ENCODE measurements at places on chromosomes 5 and 9.

GRCh38 chr5:154862766-154863165, 4.3 kb downstream of the CNOT8 start:
- H3K27me3 ChIP-seq, result peaks cover 8% of the 10 kb centered on the region
- no peak overlapping the region for H3K4me3 ChIP-seq
- H3K36me3 ChIP-seq, result peaks cover 12% of the 10 kb centered on the region
- H3K4me1 ChIP-seq, result peaks cover 23% of the 10 kb centered on the region

GRCh38 chr9:4065054-4065453, 234.8 kb downstream of the GLIS3 start:
- H3K27ac ChIP-seq, result no peak overlapping the region
- peaks cover 4% of the 10 kb centered on the region for H3K36me3 ChIP-seq
- H3K27me3 ChIP-seq, result no peaks in the 10 kb centered on the region
- DNase-seq, result no peak
- no peak overlapping the region for H3K4me3 ChIP-seq
- H3K4me1 ChIP-seq, result peaks cover 4% of the 10 kb centered on the region

DNA sequence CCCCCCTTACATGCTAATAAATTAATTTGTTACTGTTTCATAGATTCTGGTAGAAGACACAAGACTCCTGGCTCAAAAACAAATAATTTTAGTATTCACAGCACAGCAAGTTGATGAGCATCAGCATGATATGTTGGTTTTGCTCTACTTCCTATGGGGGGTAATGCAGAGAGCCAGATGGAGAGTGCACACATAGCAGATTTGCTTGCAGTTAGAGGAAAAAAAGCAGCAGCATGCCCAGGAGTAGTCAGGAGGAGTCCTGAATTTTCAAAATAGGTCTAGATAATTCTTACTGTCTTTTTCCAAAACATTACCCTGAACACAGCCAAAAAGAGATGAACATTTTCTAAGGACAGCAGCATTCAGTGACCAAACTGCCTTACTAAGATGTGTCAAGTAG, 261.3 kb downstream of the COX7C start:
- H3K27ac ChIP-seq, result no peak overlapping the region
- no peak overlapping the region for H3K4me3 ChIP-seq
- peaks cover 6% of the 10 kb centered on the region for H3K4me1 ChIP-seq
- DNase-seq, result no peak

DNA sequence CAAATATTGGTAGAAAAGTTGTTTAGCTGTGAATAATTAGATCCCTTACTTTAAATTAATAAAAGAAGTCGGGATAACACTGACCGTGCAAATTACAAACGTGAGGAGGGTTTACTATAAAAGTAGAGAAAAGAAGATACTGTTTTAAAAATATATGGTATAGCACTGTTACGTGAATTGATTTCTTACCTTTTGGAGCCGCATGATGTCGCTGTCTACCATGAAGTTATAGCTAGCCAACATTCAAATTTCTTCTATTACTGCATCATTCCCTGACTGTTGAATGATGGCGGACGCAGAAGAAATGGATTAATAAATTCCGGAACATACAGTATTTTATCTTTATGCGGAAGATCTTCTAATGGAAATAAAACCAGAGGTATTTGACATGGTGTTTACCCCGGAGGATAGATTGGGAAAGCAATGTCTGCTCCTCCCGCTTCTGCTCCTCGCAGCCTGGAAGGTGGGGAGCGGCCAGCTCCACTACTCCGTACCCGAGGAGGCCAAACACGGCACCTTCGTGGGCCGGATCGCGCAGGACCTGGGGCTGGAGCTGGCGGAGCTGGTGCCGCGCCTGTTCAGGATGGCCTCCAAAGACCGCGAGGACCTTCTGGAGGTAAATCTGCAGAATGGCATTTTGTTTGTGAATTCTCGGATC, at the start of gene PCDHA6:
TSS of gene PCDHA6 (plus strand) at position 257 of the 658 bp plus-strand sequence. CDS start at position 389, 132 bp downstream.
- H3K27ac ChIP-seq, result peak within 1 kb of the TSS; percentile 0
- DNase-seq, result no peak
- H3K4me3 ChIP-seq, result peak within 1 kb of the TSS; percentile 4
- no peaks in the 10 kb centered on the region for H3K27me3 ChIP-seq

DNA sequence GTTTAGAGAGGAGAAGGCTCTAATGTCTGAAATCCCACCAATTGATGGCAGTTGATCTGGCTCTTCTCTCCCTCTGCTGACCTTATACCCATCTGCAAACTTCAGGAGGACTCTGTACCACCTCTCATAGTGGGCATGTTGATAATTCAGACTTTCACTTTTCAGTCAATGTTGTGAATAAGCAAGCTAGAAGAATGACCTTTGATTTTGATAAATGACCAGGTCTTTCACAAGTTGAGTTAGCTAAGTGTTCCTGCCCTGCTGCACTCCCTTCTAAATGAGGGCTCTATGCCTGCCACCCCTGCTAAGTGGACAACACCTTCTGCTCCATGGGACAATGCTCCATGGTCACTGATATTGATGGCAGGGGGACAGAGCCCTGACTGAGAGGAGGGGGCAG, 74.7 kb downstream of the SPRY4 start:
- H3K36me3 ChIP-seq, result peaks cover 4% of the 10 kb centered on the region
- no peak overlapping the region for H3K27ac ChIP-seq
- no peaks in the 10 kb centered on the region for H3K27me3 ChIP-seq
- DNase-seq, result no peak
- H3K4me3 ChIP-seq, result no peak overlapping the region

DNA sequence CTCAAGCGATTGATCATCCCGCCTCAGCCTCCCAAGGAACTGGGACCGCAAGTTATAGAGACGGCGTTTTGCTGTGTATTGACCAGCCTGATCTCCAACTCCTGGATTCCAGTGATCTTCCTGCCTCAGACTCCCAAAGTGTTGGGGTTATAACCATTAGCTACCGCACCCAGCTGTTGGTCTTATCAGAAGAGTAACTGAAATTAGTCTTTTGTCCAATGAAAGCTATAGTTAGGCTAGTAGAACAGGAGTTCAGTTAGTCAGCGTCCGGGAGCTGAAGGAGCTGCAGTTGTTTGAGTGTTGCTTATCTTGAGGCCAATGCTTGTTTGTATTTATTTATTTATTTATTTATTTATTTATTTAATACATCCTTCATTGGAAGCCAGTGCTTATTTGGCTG, 3.2 kb upstream of the MIGA2 start:
- peaks cover 20% of the 10 kb centered on the region for H3K4me1 ChIP-seq
- H3K4me3 ChIP-seq, result no peak overlapping the region
- peaks cover 4% of the 10 kb centered on the region for H3K36me3 ChIP-seq
- DNase-seq, result no peak

GRCh38 chr5:7629561-7629960, 221.4 kb downstream of the CFAP90 start:
- H3K36me3 ChIP-seq, result no peaks in the 10 kb centered on the region
- H3K27ac ChIP-seq, result no peak overlapping the region
- no peak for DNase-seq
- no peaks in the 10 kb centered on the region for H3K27me3 ChIP-seq
- no peaks in the 10 kb centered on the region for H3K4me1 ChIP-seq

GRCh38 chr9:77598524-77598923, 49.6 kb downstream of the GNA14 start:
- no peak overlapping the region for H3K4me3 ChIP-seq
- H3K27ac ChIP-seq, result no peak overlapping the region
- peaks cover 46% of the 10 kb centered on the region for H3K4me1 ChIP-seq

- peaks cover 2% of the 10 kb centered on the region for H3K4me1 ChIP-seq
- H3K4me3 ChIP-seq, result no peak overlapping the region
- no peaks in the 10 kb centered on the region for H3K27me3 ChIP-seq
- peak; percentile 45 for DNase-seq
- H3K36me3 ChIP-seq, result no peaks in the 10 kb centered on the region
- H3K27ac ChIP-seq, result no peak overlapping the region
Measured at GRCh38 chr5:39714036-39714698, 289.4 kb upstream of the DAB2 start.

DNA sequence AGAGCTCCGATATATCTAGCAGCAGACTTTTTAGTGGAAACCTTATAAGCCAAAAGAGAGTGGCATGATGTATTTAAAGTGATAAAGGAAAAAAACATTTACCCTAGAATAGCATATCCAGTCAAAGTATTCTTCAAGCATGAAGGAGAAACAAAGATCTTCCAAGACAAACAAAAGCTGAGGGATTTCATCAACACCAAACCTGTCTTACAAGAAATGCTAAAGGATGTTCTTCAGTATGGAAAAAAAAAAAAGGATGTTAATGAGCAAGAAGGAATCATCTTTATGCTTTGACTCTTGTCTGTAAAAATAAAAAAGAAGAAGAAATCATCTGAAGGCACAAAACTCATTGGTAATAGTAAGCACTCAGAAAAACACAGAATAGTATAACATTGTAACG, 338.2 kb downstream of the TLE1 start:
- no peaks in the 10 kb centered on the region for H3K36me3 ChIP-seq
- no peak overlapping the region for H3K4me3 ChIP-seq

DNA sequence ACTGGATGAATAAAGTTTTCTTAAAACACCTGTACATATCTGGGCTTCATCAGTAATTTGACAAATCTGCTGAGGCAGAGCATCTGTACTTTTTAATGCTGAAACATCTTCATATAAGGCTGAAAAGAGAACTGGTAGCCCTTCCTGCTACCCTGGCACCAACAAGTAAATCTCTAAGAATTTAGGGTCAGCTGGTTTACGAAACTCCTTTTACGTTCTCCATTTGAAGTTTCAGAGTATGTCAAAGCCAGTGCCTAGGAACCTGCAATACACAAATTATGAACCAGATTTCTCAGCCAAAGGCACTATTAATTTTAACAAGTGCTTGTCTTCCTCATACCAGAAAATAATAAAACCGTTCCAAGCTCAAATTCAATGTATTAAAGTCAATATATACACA, 3.8 kb downstream of the ZFAND5 start:
- peaks cover 17% of the 10 kb centered on the region for H3K27me3 ChIP-seq
- H3K36me3 ChIP-seq, result peaks cover 25% of the 10 kb centered on the region
- no peak for DNase-seq
- no peak overlapping the region for H3K27ac ChIP-seq
- no peak overlapping the region for H3K4me3 ChIP-seq

- no peak overlapping the region for H3K4me3 ChIP-seq
- peaks cover 3% of the 10 kb centered on the region for H3K27me3 ChIP-seq
- no peaks in the 10 kb centered on the region for H3K36me3 ChIP-seq
- no peak overlapping the region for H3K27ac ChIP-seq
- H3K4me1 ChIP-seq, result no peaks in the 10 kb centered on the region
- DNase-seq, result no peak
Measured at GRCh38 chr5:9888501-9888901, 258.4 kb upstream of the TAS2R1 start.

DNA sequence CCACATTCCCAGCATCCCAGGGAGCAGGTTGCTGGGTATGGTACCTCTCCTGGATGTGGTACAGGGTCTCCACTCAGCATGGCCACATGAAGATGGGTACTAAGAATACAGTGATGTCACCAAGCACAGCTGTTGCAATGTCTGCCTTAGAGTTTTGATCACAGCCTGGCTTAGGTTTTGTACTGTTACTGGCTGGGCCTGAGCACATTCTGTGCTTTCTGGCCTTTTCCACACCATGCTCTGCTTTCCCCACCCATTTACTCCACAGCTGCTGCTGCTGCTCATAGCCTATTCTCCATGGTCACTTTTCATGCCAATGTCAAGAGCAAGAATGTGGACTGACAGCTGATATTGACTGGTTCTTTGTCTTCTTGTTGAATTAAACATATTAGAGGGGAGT, 481.9 kb downstream of the ARHGEF28 start:
- H3K27ac ChIP-seq, result no peak overlapping the region
- no peak for DNase-seq
- H3K4me3 ChIP-seq, result no peak overlapping the region

DNA sequence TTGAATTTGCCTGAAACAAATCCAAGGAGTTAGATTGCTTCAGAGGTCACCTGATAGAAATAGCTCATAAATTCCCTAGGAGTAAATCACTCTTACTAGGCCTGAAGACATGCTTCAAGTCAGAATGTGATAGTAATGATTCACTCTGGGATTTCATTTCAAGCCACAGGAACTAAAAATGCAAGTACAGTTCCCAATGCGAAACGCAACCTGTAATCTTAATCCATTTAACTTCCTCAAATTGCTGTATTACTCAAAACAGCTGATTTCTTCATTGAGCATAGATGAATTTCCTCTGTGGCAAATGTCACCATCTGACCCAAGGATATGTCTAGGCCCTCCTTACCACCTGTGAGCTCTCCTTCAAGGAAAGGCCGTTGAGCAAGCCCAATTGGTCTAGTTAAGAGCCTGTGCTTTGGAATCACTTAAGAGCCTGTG, 32.1 kb upstream of the IL6ST start:
- no peaks in the 10 kb centered on the region for H3K27me3 ChIP-seq
- no peaks in the 10 kb centered on the region for H3K36me3 ChIP-seq
- no peaks in the 10 kb centered on the region for H3K4me1 ChIP-seq
- no peak for DNase-seq
- H3K4me3 ChIP-seq, result no peak overlapping the region
- H3K27ac ChIP-seq, result no peak overlapping the region

- H3K27me3 ChIP-seq, result no peaks in the 10 kb centered on the region
- peaks cover 4% of the 10 kb centered on the region for H3K36me3 ChIP-seq
- peaks cover 4% of the 10 kb centered on the region for H3K4me1 ChIP-seq
- H3K4me3 ChIP-seq, result no peak overlapping the region
- no peak for DNase-seq
- H3K27ac ChIP-seq, result no peak overlapping the region
Measured at GRCh38 chr9:115591584-115591984, 473.6 kb upstream of the TNC start.

Measured in endothelial cell (in vitro differentiated cells).